ENCODE measurements at places on chromosomes 1 and 21.
A peak's percentile ranks its signal among the peaks of the same experiment; 100 is the strongest.

DNA sequence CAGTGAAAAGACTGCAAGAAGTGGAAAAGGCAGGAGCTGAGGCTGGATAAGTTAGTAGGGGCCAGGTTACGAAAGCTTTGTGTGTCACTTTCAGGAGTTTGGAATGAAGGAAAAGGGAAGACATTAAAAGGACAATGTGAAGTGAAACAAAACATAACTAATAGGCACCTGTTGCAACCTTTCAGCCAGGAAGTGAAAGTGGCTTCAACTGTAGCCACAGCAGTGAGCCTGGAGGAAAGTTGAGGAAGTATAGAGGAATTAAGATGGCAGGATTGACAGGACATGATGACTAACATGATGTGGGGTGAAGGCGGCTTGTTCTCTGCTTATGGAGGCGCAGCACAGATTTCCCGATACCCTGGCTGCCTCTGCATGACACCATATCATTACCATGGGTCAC lies 68.9 kb downstream of the C4BPA start:
- DNase-seq = no peak

- no peak for DNase-seq
Measured at GRCh38 chr21:26093122-26093521, 77.4 kb downstream of the APP start.

DNA sequence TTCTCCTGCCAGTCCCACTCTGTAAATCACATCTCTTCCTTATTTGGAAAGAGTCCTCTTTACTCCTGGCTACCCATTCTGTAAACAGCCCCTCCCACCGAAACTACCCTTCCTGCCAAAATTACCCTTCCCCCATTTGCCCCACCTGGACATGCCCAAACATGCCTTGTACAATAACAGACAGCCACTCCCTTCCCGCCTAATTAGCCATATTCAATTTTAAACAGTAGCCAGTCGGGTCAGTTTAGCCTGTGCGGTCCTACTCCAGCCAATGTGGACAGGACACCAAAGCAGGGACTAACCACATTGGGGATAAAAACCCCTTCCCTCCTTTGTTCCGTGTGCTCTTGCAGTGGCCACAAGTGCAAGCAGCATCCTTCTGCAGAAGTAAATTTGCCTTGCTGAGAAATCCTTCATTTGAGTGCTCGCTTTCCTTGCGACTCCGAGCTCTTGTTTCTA lies 56.3 kb upstream of the MAP10 start:
- no peak for DNase-seq

DNA sequence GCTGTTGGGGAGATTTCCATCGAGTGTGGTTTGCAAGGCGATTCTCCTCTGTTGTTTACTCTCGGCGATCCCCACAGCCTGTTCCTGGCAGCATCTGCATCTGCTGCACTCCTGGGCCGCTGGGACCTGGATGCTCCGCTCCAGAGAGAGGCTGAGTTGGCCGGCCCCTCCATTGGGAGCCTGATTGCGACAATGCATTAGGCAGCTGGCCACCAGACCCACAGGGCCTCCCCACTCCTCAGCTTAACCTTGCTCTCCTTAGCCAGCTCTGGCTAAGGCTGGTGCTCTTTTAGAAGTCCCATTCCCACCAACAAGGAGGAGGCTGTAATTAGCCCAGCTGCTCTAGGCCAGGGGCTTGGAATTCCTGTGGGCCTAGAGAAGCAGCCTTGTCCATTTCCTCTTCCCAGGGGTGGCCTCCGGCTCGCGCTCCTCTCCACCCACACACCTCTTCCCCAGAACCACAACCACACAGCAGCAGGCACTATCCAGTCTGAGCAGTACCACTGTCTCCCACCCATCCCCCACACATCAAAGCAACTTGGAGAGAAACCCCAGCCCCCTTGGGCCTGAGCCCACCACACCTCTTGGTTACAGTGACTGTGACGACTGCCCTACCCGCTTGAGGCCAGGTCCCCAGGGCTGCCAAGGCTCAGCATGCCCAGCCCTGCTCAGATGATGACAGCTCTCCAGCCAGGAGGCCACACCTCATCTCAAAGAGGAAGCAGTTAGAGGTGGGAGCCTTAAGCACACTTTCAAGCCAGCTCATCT lies 193.8 kb upstream of the EDN2 start:
- no peak for DNase-seq

DNA sequence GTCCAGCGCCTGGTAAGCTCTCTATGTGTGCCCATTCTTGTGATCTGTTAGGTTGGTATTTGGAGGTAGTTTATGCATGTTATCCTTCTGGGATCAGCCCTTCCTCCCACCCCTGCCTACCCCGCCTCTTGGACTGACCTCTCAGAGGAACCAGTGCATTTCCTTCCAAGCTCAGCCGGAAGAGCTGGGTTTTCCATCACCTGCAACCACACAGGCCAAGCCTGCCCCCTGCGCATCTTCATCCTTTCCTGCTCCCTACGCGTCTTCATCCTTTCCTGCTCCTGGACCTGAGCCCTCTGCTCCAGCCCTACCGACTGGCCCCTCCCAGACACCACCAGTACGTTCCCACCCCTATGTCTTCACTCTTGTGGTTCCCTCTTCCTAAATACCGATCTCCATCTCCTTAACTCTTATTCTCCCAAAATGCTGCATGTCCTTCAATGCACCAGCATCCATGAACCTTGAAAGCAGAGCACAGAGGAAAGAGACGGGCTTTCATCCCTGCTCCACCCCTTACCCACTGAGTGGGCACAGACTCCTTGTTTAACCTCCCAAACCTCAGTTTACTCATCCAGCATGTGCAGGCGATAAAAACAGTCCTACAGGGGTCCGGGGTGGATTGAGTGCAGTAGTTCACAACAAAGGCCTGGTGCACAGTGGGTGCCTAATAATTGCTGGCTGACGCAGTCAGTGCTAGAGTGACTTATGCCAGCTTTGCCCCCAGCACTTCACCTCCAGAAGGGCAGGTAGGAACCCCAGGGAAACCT lies 526.3 kb downstream of the MATN1 start:
- DNase-seq = no peak

GRCh38 chr1:203300441-203301330 lies 4.6 kb upstream of the BTG2 start:
- no peak for DNase-seq

GRCh38 chr1:10655002-10655401 lies 141.4 kb downstream of the CASZ1 start:
- DNase-seq = no peak

GRCh38 chr1:153944005-153944826 lies 2.3 kb downstream of the DENND4B start:
- DNase-seq = no peak

- no peak for DNase-seq
Measured at GRCh38 chr1:237045278-237046016, 3.5 kb downstream of the RYR2 start.

- no peak for DNase-seq
Measured at GRCh38 chr1:174116042-174116441, 43.3 kb upstream of the RABGAP1L start.

DNA sequence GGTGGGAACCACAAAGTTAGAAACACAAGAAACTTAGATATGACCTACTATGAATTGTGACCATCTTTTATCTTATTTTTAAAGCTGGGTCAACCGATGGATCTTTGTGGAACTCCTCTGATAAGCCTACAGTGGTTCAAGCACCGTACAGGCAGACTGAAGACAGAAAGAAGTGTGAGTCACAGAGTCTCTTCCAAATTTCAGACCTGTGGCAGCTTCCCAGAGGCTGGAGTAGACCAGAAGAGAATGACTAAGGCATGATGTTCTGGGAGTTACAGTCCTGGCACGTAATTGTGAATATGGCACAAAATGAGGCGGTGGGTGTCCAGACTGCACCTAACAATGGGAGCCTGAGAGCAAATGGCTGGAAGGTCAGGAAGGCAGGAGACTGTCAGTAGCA lies 70.0 kb downstream of the LMO4 start:
- DNase-seq = no peak

DNA sequence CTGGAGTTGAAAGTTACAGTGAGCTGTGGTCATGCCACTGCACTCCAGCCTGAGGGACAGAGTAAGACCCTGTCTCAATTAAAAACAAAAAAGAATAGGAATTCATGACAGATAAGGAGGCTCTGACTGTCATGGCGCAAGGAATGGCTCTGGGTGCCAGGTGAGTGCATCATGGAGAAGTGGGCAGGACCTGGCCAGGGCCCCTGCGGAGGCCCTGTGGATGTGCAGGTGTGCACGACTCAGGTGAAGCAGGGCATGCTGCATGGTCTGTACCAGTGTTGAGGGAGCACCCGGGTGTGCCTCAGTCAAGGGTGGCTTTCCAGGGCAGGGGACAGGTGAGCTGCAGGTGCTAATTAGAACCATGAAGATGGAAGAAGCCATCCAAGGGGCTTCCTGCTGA lies 14.0 kb downstream of the SLC1A7 start:
- no peak for DNase-seq

GRCh38 chr1:97654876-97655585 lies 265.8 kb downstream of the DPYD start:
- DNase-seq = no peak

DNA sequence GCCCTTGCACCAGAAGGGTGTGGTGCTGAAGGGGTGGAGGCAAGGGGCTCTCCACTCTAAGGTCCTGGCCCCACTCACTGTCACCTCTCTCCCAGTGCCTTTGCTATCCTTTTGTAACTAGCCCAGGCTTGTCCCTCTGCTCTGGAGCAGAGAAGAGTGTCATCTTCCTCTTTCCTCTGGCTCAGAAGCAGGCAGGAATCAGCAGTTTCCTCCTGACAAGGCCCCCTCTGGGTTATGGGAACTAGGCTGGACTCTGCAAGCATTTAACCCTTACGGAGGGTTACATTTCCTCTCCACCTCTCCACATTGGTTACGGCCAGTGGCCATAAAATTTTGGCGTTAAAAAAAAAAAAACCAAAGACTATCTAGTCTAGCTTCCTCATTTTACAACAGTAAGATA lies 30.4 kb downstream of the PLXNA2 start:
- peak; percentile 48 for DNase-seq

GRCh38 chr1:201490708-201491131 lies 16.2 kb downstream of the CSRP1 start:
- no peak for DNase-seq

- no peak for DNase-seq
Measured at GRCh38 chr1:223780318-223780717, 65.4 kb downstream of the TP53BP2 start.

- DNase-seq = peak; percentile 36
Measured at GRCh38 chr1:164320790-164321731, 237.9 kb upstream of the PBX1 start.

DNA sequence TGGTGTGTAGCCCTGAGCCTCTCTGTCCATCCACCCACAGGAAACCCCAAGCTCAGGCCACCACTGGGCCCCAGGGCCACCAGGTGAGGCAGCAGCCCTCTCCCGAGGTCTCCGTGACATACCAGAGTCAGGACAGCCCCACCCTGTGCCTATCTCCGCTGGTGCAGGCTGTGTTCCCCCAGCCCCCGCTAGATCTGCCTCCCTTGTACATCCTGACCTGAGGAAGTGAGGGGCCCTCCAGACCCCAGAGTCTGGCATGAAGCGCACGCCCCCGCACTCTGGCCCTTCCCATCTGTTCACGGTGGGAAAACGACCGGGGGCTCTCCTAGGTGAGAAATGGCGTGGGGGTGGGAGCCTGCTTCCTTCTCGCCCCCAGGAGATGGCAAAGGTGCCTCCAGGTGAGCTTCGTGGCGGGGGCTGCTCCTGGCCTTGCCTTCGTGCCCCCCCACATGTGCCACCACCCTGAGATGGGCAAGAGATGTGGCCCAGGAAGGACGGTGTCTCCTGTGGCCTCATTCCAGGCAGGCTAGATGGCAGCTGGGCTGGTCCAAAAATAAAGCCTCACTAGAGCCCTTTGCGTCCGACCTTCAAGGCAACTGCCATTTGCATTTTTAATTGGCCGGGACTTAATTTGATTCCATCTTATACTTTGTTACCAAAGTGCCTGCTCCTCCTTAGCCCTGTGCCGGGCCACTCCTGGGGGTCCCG lies 3.1 kb downstream of the GABRD start:
- DNase-seq = no peak

- no peak for DNase-seq
Measured at GRCh38 chr1:160277330-160277729, 7.6 kb downstream of the PEX19 start.

- no peak for DNase-seq
Measured at GRCh38 chr1:16630661-16631247, 17.4 kb upstream of the NBPF1 start.

DNA sequence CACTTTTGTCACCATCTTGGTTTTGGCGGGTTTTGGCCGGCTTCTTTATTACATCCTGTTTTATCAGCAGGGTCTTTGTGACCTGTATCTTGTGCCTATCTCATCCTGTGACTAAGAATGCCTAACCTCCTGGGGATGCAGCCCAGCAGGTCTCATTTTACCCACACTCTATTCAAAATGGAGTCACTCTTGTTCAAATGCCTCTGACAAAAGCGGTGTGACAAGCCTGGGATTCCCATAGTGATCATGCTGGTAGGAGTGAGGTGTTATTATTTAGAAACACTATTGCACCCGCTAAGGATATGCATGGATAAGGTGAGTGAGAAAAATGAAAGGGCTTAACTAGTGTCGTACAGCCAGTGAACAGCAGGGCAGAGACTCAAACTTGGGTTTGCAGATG lies 111.7 kb upstream of the COA6 start:
- DNase-seq = no peak

- no peak for DNase-seq
Measured at GRCh38 chr1:227734546-227734855, 601 bp downstream of the JMJD4 start.

- peak; percentile 59 for DNase-seq
Measured at GRCh38 chr1:212234431-212235395, 50.5 kb upstream of the PPP2R5A start.

DNA sequence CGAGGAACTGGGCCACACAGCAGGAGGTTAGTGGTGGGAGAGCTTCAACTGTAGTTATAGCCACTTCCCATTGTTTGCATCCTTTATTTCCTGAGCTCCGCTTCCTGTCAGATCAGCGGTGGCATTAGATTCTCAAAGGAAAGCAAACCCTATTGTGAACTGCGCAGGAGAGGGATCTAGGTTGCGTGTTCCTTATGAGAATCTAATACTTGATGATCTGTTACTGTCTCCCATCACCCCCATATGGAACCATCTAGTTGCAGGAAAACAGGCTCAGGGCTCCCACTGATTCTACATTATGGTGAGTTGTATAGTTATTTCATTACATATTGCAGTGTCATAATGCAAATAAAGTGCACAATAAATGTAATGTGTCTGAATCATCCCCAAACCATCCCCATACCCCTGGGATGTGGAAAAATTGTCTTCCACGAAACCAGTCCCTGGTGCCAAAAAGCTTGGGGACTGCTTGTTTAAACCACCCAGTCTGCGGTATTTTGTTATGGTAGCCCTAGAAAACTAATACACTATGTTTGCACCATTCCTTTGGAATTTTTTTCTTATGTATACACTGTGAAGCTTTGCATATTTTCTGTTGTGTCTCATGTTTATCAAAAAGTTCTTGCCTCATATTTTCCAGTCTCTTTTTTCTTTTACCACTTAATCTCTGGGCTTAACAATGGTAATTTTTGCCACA lies 136.6 kb upstream of the IVNS1ABP start:
- DNase-seq = no peak

DNA sequence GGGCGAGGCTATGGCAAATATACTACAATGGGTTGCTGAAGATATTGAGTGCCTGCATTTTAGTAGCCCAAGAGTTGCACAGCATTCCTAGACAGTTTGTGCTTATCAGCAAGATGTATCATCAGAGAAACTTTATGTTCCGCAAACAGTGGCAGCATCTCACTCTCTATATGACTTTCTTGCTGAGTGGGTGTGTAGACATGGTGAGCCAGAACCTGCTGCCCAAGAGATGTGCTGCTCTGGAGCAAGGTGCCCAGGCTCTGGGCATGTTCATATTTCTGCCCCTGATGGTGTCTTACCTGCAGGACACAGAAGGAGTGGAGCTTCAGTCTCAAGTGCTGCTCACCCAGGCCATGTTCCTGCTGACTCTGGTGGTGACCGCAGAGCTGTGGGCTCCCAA lies 8.2 kb upstream of the RGSL1 start:
- DNase-seq = no peak

GRCh38 chr1:201876148-201876818 lies 12.4 kb upstream of the SHISA4 start:
- no peak for DNase-seq
